ENCODE measurements at places on chromosomes 7 and 10. TPM values are rescaled to one million over a fixed set of nuclear protein-coding genes. Genes with fewer than 3 reads are reported as not detected.

EN2 gene
- total RNA-seq, result not detected

LRRD1 gene
- total RNA-seq, result 0.09 TPM

CDC14C gene
- not detected for total RNA-seq

SFTPD gene
- 878 TPM for total RNA-seq

DNA sequence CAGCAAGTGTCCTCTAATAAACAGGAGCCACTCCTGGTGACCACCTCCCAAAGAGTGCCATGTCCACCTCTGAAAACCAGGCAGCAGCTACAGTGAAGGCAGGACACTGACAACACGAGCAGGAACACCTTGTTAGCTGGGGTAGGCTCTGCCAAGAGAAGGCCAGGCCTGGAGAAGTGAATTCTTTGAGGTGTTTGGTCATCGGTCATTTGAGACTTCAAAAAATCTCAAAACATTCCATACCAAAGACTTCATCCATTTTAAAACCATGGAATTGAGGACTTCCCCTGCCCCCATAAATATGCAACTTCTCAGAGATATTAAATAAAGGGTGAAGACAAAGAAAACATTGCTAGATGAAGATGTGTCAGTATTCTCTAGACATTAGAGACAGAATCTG is 28.4 kb upstream of the OPALIN start:
- no peak overlapping the region for H3K27ac ChIP-seq
- H3K27me3 ChIP-seq, result no peaks in the 10 kb centered on the region
- H3K36me3 ChIP-seq, result no peaks in the 10 kb centered on the region
- no peak overlapping the region for H3K4me3 ChIP-seq
- no peak for DNase-seq

- peak; percentile 87 for DNase-seq
- H3K27ac ChIP-seq, result peak overlapping the region; percentile 80
- H3K27me3 ChIP-seq, result no peaks in the 10 kb centered on the region
- no peaks in the 10 kb centered on the region for H3K36me3 ChIP-seq
- H3K4me1 ChIP-seq, result peaks cover 26% of the 10 kb centered on the region
Measured at GRCh38 chr10:132447446-132448247, 50.6 kb downstream of the PWWP2B start.

DNA sequence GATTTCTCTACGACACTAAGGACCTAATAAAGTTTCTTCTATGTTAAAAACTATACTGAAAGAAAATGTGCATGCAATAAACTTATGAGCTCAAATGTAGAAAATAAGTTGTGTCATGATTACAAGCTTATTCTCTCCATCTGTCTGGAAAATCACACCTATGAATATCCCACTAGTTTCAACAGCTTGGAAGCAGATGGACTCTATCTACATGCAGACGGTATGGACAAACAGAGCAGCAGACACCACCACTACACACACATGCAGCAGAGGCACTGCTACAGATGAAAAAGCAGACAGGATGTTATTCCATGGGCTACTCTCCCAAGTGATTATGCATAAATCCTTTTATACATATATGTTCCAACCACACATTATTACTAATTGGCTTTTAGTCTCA is 123.4 kb upstream of the TARP start:
- H3K36me3 ChIP-seq, result no peaks in the 10 kb centered on the region
- peaks cover 15% of the 10 kb centered on the region for H3K4me1 ChIP-seq
- no peak overlapping the region for H3K4me3 ChIP-seq
- H3K27me3 ChIP-seq, result no peaks in the 10 kb centered on the region

- H3K36me3 ChIP-seq, result no peaks in the 10 kb centered on the region
- no peaks in the 10 kb centered on the region for H3K4me1 ChIP-seq
- DNase-seq, result no peak
- H3K27me3 ChIP-seq, result peaks cover 7% of the 10 kb centered on the region
Measured at GRCh38 chr10:71079761-71080380, 132.5 kb upstream of the UNC5B start.

DNA sequence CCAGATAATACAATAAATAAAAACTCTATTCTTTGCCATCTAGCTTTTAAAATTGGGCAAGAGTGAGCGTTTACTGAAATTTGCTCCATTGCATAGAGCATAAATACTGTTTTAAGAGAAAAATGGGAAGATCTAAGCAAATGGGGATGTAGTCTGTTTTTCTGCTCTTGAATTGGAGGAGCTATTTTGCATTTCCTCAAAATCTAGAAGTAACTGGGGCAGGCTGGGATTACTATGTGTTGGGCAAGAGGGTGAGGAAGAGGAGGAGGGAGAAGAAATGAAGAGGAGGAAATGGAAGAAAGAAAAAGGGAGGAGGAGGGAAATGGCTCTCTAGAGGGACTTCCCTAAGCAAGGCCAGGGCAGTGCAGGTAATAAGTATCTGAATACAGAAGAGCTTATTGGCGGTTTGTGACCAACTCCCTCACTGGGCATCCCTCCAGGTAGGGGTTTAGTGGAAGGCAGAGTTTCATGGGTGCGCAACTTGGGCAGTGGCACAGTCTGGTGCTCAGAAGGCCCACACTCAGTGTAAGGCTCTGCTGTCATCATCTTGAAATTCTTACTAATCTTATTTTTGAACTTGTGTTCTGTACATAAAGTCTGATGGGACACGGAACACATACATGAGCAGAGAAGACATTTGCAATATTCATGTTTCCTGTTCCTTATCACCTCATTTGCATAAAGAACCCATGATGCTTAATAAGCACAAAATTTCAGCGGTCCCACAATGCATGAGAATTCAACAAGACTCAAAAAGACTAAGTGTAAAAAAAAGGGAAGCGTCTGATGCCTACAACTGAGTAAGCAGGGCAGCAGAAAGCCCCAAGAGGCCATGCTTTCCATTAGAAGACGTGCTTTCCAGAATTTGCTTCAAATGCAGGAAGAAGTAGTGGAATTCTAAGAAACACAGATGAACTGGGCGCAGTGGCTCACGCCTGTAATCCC is 116.9 kb downstream of the EVX1 start:
- no peaks in the 10 kb centered on the region for H3K36me3 ChIP-seq
- no peak overlapping the region for H3K4me3 ChIP-seq
- H3K27ac ChIP-seq, result no peak overlapping the region
- no peaks in the 10 kb centered on the region for H3K4me1 ChIP-seq
- DNase-seq, result no peak

DNA sequence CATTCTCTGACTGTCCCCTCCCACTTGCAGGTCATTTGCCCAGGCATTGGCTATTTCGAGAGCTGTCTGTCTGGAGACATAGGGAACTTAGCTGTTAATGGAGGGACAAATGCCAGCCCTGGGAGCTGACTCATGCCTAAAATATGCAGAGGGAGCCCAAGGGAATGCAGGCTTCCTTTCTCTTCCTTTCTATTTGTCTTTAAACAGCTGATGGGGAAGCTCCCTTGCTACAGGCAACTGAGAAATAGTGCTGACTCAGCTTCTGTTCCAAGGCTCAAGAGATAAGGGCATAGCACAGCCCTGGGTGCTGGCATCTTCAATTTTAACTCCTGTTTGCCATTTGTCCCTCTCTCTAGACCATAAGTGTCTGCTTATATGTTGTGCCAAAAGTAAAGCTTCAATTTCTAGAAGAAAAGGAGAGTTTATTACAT is 82.7 kb upstream of the C1GALT1 start:
- peak; percentile 33 for DNase-seq
- H3K27ac ChIP-seq, result no peak overlapping the region
- no peaks in the 10 kb centered on the region for H3K36me3 ChIP-seq
- H3K4me1 ChIP-seq, result peaks cover 10% of the 10 kb centered on the region
- no peak overlapping the region for H3K4me3 ChIP-seq

All from left lung (tissue), 14 donors.